Smooth muscle cell of the brain vasculature (primary cell): ENCODE measurements at places on chromosomes 2 and 18.
A peak's percentile ranks its signal among the peaks of the same experiment; 100 is the strongest.

- no peak for DNase-seq
Observed at GRCh38 chr18:13265911-13266217, 47.3 kb downstream of the LDLRAD4 start.

- no peak for DNase-seq
Observed at GRCh38 chr2:72414137-72414760, 266.6 kb upstream of the CYP26B1 start.

DNA sequence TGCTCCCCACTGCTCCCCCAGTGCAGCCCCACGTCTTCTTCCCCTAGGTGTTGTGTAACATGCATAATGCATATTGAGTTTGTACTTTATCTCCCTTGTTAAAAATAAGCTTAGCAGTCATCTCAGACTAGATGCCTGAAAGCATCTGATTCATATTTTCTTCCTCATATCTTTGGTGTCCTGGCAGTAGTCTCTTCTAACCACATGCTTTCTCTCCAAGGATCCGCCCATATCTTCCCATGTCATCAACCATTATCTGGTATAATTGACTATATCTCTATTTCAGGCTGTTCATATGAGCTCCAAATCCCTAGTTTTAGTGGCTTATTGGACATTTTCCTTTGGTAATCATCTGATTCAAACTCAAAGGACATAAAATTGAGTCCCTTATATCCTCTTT is 426.3 kb downstream of the LRP1B start:
- DNase-seq: no peak

DNA sequence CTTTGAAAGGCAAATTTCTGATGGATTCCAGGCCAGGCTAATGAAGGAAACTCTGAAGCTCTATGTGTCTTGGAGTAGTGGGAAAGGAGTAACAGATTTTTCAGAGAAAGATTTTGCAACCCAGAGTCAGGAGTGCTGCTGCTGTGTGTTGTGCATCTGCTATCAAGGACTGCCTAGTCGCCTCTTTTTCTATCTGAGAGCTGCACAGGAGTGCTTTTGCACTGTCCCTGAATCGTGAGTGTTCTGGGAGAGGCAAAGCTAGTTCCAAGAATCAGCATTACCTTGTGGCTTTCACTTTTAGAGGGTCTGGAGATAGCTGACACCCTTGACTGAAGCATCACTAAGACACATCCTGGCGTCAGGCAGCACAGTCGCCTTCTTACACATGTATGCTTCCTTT is 336.4 kb downstream of the PARD3B start:
- DNase-seq: no peak

DNA sequence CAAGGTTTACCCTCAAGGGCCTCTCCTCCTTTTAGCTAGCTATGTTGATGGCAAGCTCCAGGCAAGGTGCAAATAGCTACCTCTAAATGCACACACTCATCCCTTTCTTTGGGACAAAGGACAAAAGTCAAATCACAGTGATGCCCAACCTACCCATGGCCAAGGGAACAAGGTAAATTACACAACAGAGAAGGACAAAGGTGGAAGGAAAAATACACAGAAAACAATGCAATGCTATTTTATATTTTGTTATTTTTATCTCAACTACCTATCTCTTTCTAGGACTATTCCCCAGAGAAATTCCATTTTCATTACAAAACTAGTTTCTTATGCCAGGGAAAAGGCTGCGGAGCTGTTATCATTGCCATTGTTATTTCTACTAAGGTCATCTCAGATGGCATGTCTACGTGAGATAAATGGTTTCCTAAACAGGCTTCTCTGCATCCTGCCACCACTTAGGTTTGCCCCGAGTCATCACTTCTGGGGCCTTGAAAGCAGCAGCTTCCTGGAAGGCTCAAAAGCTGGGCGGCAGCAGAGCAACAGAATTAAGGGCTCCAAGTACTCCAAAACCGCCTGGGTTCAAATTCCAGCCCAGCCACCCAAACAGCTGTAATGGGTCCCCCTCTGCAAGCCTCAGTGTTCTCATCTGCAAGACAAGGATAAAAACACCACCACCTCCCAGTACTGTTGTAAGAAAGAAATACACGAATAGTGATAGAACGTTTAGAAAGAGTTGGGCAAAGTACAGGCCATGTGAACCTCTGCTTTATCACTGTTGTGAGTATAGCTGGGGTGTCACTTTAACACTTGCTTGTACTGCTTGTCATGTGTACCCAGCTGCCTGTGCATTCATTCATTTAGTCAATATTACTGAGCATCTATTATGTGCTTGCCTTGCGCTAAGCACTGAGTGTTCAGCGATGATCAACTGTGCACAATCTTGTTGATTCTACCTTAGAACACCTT is 20.9 kb downstream of the BCL2 start:
- no peak for DNase-seq

DNA sequence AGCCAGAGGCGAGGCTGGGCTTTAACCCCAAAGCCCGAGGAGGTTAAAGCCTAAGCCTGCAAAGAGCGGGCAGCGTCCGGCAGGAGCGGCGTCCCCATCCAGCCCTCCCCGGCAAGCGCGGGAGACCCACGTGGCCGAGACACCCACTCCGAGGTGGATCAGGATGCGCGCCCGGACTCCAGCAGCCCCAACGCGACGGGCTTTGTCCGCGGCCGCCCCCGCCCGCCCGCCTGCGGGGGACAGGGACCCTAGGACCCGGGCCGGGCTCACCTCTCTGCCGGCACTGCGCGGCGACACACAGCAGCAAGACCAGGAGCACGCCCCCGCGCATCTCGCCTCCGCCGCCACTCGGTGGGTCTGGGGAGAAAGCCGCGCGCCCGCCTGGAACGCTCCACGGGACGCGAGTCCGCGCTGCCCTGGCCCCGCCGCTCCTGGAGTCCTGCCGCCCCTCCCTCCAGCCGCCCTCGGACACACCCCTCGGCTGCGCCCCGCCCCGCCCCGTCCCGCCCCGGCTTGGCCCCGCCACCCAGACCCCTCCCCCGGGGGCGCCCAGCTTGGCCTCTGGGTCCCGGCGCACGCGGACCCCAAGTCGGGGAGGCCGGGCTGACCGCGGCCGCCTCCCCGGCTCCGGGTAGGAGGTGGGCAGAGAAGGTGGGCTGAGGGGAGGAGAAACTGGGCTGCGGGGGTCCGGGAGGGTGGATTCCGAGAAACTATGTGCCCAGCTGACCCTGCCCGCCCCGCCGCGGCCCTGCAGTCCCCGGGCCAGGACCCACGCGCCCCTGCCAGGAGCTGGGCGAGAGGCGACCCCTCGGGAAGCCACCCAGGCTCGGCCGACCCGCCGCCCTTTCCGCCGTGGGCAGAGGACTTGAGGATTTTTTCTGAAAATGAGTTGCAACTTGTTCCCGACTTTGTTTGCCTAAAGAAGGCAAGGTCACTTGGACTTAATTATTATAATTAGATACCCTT is at the start of gene LAMA1:
Gene LAMA1, minus strand, starts transcription at position 408 of the 966 bp plus-strand sequence. Its CDS starts 77 bp downstream, at position 331.
- no peak for DNase-seq

- no peak for DNase-seq
Observed at GRCh38 chr2:224658780-224659405, 57.3 kb downstream of the CCDC195 start.

GRCh38 chr18:3007491-3007890 is 5.5 kb downstream of the LPIN2 start:
- DNase-seq: no peak

GRCh38 chr2:229431327-229431954 is 160.4 kb upstream of the PID1 start:
- peak; percentile 52 for DNase-seq

- peak; percentile 41 for DNase-seq
Observed at GRCh38 chr2:162153608-162154224, 1.7 kb upstream of the GCG start.

- DNase-seq: no peak
Observed at GRCh38 chr2:217478831-217479455, 523.9 kb downstream of the TNS1 start.
